ENCODE measurements at places on chromosomes 12 and 14.

DNA sequence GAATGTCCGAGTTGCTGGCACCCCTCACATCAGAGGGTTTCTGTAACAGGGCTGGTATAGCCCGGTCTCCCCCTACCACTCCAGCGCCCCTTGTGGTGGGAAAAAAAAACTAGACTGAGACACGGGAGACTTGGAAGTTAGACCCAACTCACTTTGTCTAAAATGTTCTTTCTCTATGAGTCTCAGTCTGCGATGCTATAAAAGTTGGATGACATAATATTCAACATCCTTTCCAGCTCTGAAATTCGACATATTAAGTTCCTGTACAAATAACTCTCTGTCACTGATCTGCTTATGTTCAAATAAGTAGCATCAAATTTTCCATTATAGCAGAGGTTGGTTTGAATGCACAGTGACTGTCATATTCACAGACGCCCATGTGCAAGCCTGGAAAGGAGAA, 25.7 kb upstream of the TC2N start:
- peak; percentile 38 for DNase-seq

DNA sequence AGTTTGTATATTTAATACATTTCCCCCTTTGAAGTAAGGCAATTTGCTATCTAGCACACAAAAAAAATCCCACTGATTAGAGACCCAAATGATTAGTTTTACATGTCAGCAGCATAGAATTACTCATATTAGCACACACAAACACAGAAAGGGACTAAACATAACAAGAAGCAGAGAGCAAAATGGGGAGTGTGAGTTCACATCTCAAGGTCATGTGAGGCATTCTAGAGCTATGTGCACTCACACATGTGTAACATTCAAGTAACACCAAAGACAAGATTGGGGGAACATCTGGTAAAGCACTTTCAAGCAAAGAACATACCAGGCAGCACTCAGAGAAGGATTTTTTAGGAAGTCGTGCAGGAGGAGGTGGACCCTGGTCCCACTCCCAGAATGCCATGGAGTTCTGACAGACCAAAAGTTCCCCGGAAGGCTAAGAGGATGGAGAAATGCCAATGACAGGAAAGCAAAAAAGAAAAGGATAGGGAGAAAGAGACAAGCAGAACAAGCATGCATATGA, 105.8 kb upstream of the SINHCAF start:
- no peak for DNase-seq

- no peak for DNase-seq
Measured at GRCh38 chr14:77593501-77593961, 22.9 kb downstream of the SPTLC2 start.

- DNase-seq = no peak
Measured at GRCh38 chr12:76312315-76312714, 35.9 kb downstream of the BBS10 start.

- DNase-seq = no peak
Measured at GRCh38 chr14:32102152-32102787, 25.2 kb downstream of the ARHGAP5 start.

DNA sequence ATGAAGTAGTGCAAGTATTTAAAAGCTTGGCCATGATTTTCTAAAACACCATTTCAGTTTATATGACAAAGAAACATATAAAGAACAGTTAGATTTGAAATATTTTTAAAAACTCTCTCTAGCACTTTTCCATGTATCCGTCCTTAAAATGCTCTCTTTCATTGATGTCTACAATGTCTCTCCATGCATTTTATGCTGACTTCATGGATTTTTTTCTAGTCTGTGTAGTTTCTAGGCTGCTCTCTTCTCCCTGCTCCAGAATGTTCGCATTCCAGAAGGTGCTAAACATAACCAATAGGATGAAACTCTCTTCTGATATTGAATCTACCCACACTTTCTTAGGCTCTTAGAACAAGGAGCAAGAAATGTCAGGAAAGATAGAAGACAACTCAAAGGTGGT, 124.8 kb downstream of the PLCZ1 start:
- no peak for DNase-seq

DNA sequence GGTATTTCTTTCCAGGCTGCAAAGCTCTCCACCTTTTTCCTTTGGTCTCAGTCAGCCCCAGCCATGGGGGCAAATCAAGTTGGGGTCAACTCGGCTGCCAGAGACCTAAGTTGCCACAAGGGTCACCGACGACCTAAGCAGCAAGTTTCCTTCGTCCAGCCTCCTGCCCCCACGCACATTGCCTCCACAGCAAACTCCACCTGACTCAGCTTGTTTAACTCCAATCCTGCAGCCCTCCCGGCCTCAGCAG, 767 bp upstream of the KCNMB4 start:
- DNase-seq = no peak

GRCh38 chr12:119399301-119399700, 64.8 kb downstream of the CCDC60 start:
- DNase-seq = no peak

Data from CD4-positive, alpha-beta memory T cell (primary cell).